ENCODE measurements at places on chromosomes 12 and 14.
A peak's percentile ranks its signal among the peaks of the same experiment; 100 is the strongest.

DNA sequence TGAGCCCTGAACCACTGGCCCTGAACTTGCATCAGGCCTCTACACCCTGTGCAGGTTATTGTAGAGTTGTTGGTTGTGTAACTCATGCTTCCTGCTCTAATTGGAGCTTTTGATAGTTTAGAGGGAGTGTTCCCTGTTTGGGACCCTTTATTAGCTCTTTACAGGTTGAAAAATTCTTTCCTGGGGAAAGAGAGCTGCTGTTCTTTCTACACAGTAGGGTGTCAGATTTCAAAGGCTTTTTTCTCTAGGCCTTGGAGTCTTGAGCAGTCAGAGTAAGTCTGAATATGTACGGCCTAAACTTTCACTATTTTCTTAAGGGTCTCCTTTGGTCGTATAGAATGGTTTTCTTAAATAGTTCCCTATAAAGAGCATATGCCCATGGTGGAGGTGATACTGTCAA is 60.8 kb upstream of the NEDD1 start:
- H3K27ac ChIP-seq: no peak overlapping the region
- no peak overlapping the region for H3K4me3 ChIP-seq
- no peaks in the 10 kb centered on the region for H3K36me3 ChIP-seq
- no peaks in the 10 kb centered on the region for H3K27me3 ChIP-seq

GRCh38 chr14:22449600-22449905 is 139.5 kb downstream of the DAD1 start:
- H3K4me3 ChIP-seq: no peak overlapping the region
- DNase-seq: no peak
- H3K4me1 ChIP-seq: no peaks in the 10 kb centered on the region

DNA sequence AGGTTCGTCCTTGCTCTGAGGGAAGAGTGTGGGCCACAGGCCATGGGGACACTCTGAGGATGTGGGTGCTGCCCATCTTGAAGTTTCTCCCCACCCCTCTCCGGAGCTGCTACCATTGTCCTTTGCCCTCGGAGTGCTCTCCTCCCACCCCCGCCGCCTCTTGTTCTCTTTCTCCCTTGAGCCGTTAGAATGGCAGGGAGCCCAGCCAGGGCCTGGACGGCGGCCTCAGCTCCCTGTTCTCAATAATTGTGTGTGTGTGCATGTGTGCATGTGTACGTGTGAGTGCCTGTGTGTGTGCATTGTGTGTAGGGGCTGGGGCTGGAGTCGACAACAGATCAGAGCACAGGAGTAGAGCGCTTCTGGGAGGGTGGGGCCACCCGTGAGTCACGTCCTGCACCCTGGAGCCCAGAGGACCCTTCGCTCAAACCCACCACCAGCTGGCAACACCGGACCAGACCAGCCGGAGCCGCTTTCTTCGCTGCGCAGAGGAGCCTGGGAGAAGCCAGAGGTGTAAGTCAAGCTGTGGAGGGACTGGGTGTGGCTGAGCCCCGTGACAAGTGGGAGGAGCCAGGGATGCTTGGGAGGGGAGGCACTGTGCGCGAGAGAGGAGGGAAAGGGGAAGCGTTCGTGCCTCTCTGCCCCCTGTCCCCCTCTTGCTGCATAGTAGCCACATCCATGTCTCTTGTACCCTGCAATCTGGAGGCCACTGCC is 25.9 kb upstream of the KCNA5 start:
- no peak overlapping the region for H3K4me3 ChIP-seq
- no peaks in the 10 kb centered on the region for H3K36me3 ChIP-seq
- H3K27ac ChIP-seq: no peak overlapping the region
- peaks cover 5% of the 10 kb centered on the region for H3K27me3 ChIP-seq
- H3K4me1 ChIP-seq: no peaks in the 10 kb centered on the region

GRCh38 chr14:36580856-36581831 is 1.3 kb downstream of the NKX2-8 start:
- no peaks in the 10 kb centered on the region for H3K36me3 ChIP-seq
- H3K4me3 ChIP-seq: no peak overlapping the region
- no peaks in the 10 kb centered on the region for H3K4me1 ChIP-seq
- peaks cover 19% of the 10 kb centered on the region for H3K27me3 ChIP-seq
- no peak for DNase-seq

GRCh38 chr12:4012977-4013968 is 140.1 kb upstream of the PARP11 start:
- no peak overlapping the region for H3K4me3 ChIP-seq

- H3K36me3 ChIP-seq: no peaks in the 10 kb centered on the region
- DNase-seq: peak; percentile 49
- peak overlapping the region; percentile 10 for H3K4me3 ChIP-seq
- peaks cover 16% of the 10 kb centered on the region for H3K4me1 ChIP-seq
Measured at GRCh38 chr14:93112891-93113677, 2.6 kb downstream of the ITPK1 start.

GRCh38 chr12:6187948-6188793 is 12.0 kb upstream of the CD9 start:
- no peak for DNase-seq
- H3K4me1 ChIP-seq: no peaks in the 10 kb centered on the region
- H3K36me3 ChIP-seq: no peaks in the 10 kb centered on the region

GRCh38 chr14:65101631-65102440 is 481 bp downstream of the MAX start:
- H3K27ac ChIP-seq: peak overlapping the region; percentile 99
- peak overlapping the region; percentile 99 for H3K4me3 ChIP-seq
- H3K36me3 ChIP-seq: no peaks in the 10 kb centered on the region
- H3K4me1 ChIP-seq: peaks cover 35% of the 10 kb centered on the region

DNA sequence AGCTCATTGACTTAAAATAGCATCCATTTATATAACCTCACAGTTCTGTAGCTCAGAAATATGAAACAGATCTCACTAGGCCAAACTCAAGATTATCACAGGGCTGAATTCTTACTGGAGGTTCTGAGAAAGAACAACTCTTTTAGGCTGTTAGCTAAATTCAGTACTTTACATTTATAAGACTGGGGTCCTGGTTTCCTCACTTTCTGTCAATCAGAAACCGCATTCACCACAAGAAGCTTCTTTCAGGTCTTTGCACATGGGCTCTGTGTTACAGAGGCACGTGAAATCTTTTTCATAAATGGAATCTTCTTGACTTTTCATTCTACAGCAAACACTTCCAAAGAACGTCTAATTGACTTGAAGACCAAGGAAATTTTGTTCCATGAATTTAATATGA is 876.3 kb upstream of the FOXG1 start:
- no peak for DNase-seq
- no peak overlapping the region for H3K4me3 ChIP-seq
- H3K4me1 ChIP-seq: no peaks in the 10 kb centered on the region
- H3K27me3 ChIP-seq: no peaks in the 10 kb centered on the region
- no peaks in the 10 kb centered on the region for H3K36me3 ChIP-seq
- no peak overlapping the region for H3K27ac ChIP-seq

DNA sequence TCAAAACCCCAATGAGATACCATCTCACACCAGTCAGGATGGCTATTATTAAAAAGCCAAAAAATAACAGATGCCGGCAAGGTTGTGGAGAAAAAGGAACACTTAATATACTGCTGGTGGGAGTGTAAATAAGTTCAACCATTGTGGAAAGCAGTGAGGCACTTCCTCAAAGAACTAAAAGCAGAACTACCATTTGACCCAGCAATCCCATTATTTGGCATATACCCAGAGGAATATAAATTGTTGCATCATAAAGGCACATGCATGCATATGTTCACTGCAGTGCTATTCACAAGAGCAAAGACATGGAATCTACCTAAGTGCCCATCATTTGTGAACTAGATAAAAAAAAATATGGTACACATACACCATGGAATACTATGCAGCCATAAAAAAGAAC is 59.9 kb downstream of the MGST1 start:
- no peak overlapping the region for H3K27ac ChIP-seq
- DNase-seq: no peak
- H3K4me3 ChIP-seq: no peak overlapping the region
- no peaks in the 10 kb centered on the region for H3K36me3 ChIP-seq
- no peaks in the 10 kb centered on the region for H3K4me1 ChIP-seq

DNA sequence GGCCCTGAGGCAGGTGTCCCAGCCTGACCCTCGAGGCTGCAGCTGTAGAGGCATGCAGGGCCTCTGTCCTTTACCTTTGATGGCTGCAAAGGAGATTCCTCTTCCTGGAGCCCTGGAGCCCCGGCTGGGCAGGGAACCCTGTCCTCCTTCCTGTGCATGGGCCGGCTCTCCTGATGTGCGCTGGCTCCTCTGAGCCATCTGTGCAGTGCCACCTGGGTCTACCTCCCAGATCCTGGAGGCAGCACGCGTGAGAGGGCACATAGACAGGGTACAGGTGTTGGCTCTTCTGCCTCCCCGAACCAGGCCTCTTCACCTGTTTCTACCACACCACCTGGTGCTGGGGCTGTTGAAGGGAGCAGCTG is 115.1 kb downstream of the BEGAIN start:
- no peaks in the 10 kb centered on the region for H3K4me1 ChIP-seq
- DNase-seq: no peak
- H3K4me3 ChIP-seq: no peak overlapping the region

DNA sequence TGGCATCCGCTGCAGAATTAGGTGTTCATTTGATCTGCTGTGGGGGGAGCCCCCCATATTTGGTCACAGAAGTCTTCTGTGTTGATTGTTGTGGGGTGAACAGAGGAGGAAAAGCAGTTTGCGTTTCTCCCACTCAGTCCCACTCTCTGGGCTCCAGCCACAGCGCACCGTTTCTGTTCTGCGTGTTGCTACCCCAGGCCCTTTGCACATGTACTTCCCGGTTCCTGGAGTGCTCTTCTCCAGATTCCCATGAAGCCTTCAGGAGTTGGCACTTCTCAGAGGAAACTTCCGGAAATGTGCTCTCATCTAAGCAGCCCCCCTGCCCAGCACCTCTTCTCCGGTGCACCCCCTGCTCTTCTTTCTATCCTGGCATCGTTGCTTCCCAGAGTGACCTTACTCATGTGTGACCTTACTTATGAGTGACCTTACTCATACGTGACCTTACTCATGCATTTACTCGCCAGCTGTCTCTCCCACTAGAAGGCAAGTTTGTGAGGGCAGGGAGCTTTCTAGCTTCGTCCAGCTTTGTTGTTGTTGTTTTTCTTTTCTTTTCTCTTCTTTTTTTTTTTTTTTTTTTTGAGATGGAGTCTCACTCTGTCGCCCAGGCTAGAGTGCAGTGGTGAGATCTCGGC is 93.7 kb downstream of the SCARB1 start:
- H3K27ac ChIP-seq: no peak overlapping the region
- H3K4me3 ChIP-seq: no peak overlapping the region
- no peak for DNase-seq

- H3K4me1 ChIP-seq: peaks cover 41% of the 10 kb centered on the region
- no peaks in the 10 kb centered on the region for H3K27me3 ChIP-seq
- peak; percentile 6 for DNase-seq
- H3K36me3 ChIP-seq: no peaks in the 10 kb centered on the region
- peak overlapping the region; percentile 10 for H3K4me3 ChIP-seq
Measured at GRCh38 chr12:67515679-67516340, 132.7 kb upstream of the DYRK2 start.

DNA sequence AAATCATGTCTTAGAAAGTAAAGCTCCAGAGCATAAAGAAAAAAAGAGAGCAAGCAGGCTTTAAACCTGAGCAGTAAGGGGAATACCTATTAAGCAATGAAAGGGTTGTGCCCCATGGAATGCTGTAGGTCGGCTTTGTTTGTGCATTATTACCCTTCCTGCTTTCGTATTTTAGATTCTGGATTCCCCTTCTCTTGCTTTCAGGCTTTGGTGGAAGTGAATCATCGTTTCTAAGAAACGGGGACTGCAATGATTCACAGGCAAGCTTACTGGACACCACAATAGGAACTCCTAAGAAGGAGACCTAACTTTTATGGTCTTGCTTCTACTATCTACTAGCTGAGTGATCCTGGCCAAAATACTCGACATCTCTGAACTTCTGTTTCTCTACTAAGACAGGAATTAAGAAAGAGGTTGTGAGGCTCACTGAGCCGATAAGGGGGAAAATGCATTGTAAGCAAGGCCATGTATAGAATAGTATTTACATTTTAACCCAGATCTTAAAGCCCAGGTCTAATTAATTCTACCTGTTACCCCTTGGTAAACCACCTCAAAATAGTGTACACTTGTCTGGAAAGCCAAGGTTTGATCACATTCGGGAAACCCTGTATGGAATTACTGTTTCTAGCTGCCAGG is 1.2 kb upstream of the BMAL2 start:
- H3K4me1 ChIP-seq: peaks cover 6% of the 10 kb centered on the region
- DNase-seq: no peak
- H3K27ac ChIP-seq: no peak overlapping the region
- H3K4me3 ChIP-seq: no peak overlapping the region

- H3K36me3 ChIP-seq: no peaks in the 10 kb centered on the region
- no peak overlapping the region for H3K27ac ChIP-seq
- H3K4me1 ChIP-seq: no peaks in the 10 kb centered on the region
Measured at GRCh38 chr12:2160043-2160442, 107.3 kb downstream of the CACNA1C start.

DNA sequence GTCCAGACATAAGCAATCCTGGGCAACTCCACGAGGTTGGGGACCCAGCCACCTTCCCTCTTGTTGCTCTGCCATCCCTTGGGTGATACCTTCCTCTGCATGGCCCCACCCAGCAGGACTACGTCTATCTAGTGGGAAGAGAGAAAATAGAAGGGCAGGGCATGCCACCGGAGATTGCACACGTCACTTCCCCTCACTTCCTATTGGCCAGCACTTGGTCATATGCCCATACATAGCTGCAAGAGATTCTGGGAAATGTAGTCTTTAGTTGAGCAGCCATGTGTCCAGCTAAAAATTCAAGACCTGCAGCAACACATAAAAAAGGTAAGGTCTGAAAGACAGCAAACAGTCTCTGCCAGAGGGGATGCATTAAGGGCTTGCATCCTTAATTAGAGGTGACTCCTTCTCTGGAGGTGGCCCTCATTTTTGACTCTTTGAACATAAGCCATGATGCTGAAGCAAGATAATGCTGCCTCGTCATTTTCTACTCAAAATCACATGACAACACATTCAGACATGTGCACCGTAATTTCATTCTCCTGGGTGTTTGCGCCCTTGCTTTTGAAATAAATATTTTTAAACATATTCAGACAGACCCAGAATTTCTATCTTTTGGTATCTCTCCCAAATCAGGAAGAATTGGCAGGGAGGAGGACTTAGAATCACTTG is 91.8 kb upstream of the PWP1 start:
- no peak for DNase-seq
- H3K27ac ChIP-seq: no peak overlapping the region
- H3K27me3 ChIP-seq: no peaks in the 10 kb centered on the region
- no peak overlapping the region for H3K4me3 ChIP-seq
- H3K36me3 ChIP-seq: no peaks in the 10 kb centered on the region

DNA sequence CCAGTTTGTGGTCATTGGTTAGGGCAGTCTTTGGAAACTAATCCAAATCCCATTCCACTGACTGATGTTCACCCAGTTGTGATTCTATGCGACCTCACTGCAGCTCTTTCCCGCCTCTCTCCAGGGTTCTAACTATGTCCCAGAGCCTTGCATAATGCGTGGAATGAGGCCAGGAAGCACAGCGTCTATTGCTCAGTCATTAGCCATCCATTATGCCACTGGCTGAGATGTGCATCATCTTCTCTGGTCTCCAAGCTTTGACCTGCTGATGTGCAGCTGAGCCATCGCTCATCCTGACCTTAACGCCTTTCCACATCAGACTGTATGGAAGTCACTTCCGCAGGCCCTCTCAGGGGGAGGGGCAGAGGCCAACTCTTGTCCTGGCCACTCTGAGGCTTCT is 115.4 kb upstream of the VRK1 start:
- DNase-seq: no peak
- H3K4me1 ChIP-seq: no peaks in the 10 kb centered on the region
- H3K27ac ChIP-seq: no peak overlapping the region
- H3K36me3 ChIP-seq: no peaks in the 10 kb centered on the region
- H3K27me3 ChIP-seq: no peaks in the 10 kb centered on the region

- DNase-seq: no peak
- H3K27me3 ChIP-seq: no peaks in the 10 kb centered on the region
- H3K4me3 ChIP-seq: no peak overlapping the region
- no peak overlapping the region for H3K27ac ChIP-seq
- H3K36me3 ChIP-seq: no peaks in the 10 kb centered on the region
Measured at GRCh38 chr14:75047506-75047905, 3.8 kb downstream of the MLH3 start.
